ENCODE measurements at places on chromosomes 7 and 10. TPM values are rescaled to one million over a fixed set of nuclear protein-coding genes. Genes with fewer than 3 reads are reported as not detected.

Gene NKX2-3
- not detected for total RNA-seq

Gene AKR1C1
- 3.5 TPM for total RNA-seq

Gene ITIH2
- not detected for total RNA-seq

Gene PNLIPRP2
- total RNA-seq: not detected

Gene C10orf53
- not detected for total RNA-seq

Gene GALNT17
- not detected for total RNA-seq

Gene CTNNA3
- not detected for total RNA-seq

Gene PRR15
- 0.10 TPM for total RNA-seq

Gene APBB1IP
- total RNA-seq: 34.6 TPM

Gene ZNF316
- total RNA-seq: 14.7 TPM

Gene NEUROG3
- total RNA-seq: not detected

Gene ENTPD1
- total RNA-seq: not detected

Gene HK1
- 157 TPM for total RNA-seq

Gene TMEM229A
- total RNA-seq: not detected

Gene HEPACAM2
- total RNA-seq: not detected

Gene GIMAP8
- not detected for total RNA-seq

Gene RADIL
- 0.09 TPM for total RNA-seq

Gene FGL2
- total RNA-seq: not detected

Gene MCU
- total RNA-seq: 28.3 TPM

Gene NUTM2A
- 0.09 TPM for total RNA-seq

Gene RBP3
- total RNA-seq: not detected

Gene C10orf67
- total RNA-seq: 0.10 TPM

Gene GNAI1
- total RNA-seq: 58.8 TPM

Gene CHRM2
- total RNA-seq: 1.2 TPM
